Sciatic nerve (tissue), 2 donors: ENCODE measurements at places on chromosomes 4 and X.

GRCh38 chr4:15809058-15809457, 30.9 kb downstream of the CD38 start:
- no peak for DNase-seq

DNA sequence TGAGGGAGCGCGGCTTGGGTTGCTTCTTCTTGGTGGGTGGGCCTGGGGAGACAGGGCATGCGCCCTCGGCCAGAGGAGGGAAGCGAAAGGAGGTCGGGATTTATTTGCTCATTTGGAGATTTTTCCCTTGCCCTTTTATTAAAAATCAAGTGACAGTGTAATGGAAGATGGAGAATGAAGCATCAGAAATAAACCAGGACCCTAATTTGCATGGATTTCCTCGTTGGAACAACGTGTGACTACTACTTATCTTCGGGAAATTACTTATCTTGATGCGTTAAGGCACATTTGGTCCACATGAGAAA, 709 bp upstream of the CLOCK start:
- DNase-seq = no peak

DNA sequence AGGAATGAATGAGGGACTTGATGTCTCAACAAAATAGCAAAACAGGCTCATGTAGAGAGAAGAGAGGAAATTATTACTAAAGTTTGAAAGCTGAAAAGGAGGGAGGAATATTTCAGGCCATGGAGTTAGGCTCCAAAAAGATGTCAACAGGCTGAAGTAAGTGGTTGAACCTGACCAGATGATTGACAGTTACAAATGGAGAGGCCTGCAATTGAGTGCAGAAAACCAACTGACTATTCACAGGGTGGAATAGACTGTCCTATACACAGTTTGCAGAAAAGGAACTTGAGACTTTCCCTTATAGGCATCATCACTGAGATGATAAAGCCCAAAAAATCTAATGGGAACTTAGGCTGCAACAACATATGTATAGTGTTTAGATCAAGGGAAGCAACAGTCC, 233.3 kb downstream of the AR start:
- DNase-seq = no peak

GRCh38 chrX:12234534-12235329, 96.5 kb downstream of the FRMPD4 start:
- no peak for DNase-seq

DNA sequence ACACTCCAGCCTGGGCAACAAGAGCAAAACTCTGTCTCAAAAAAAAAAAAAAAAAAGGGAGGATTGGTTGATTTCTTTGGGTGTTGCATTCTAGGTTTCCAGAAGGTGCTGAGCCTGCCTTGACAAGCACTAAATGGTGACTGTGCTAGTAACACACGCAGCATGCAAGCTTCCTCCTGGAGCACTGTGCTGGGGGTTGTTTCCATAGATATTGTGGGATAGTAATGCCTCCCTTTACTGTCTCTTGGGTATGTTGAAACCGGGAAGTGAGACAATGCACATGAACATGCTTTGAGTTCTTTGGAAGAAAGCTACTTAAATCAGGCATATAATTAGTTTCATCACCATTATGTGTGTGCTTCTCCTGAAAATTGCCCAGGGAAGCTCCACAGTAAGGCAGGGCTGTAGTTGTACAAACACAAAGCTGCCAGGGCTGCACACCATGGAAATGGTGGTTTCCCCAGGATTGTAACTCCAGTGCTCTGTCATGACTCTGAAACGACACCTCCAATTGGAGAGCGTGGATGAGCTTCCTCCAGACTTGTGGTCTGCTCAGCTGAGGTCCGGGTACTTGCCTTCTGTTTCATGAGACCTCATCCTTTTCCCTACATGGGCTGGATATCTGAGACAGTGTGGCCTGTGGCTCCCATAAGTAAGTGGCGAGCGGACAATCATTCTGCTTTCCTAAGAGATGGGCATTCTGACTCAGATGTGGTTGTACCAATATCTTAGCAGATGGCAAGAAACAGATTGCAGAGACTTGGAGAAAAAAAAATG, 31.5 kb upstream of the STOX2 start:
- DNase-seq = no peak

DNA sequence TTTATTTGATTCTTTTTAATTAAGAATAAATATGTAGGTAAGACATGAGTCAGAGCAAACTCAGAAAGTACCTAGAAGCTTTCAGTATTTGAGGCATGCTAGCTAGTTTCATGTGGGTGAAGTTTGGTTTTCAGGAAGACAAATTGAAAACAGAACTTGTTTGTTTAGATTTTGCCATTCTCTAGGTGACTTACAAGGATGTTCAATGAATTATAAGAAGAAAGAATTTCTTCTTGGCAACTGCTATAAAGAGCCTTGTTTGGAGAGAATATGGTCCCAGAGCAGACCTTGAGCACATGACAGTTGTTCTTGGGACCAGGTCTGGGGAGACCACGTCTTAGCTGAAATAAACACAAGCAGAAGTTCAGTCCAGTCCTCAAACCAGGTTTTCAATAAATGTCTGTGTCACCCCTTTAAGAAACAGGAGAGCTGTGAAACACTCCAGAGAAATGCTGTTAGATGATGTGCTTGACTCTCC, 38.0 kb upstream of the IL21 start:
- DNase-seq = no peak

GRCh38 chr4:37780444-37781130, 45.9 kb upstream of the PGM2 start:
- no peak for DNase-seq

GRCh38 chr4:22217480-22217879, 268.9 kb upstream of the KCNIP4 start:
- no peak for DNase-seq

- no peak for DNase-seq
Measured at GRCh38 chr4:48588230-48589097, 98.4 kb downstream of the ZAR1 start.

DNA sequence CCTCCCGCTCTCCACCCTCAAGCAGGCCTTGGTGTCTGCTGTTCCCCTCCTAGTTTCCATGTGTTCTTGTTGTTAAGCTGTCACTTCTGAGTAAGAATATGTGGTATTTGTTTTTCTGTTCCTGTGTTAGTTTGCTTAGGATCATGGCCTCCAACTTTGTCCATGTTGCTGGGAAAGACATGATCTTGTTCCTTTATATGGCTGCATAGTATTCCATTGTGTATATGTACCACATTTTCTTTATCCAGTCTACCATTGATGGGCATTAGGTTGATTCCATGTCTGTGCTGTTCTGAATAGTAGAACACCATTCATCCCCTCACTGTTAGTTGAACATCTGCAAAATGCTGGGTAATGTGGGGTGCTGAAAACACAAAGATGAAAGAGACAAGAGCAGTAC, 222.9 kb downstream of the PALLD start:
- DNase-seq = no peak

DNA sequence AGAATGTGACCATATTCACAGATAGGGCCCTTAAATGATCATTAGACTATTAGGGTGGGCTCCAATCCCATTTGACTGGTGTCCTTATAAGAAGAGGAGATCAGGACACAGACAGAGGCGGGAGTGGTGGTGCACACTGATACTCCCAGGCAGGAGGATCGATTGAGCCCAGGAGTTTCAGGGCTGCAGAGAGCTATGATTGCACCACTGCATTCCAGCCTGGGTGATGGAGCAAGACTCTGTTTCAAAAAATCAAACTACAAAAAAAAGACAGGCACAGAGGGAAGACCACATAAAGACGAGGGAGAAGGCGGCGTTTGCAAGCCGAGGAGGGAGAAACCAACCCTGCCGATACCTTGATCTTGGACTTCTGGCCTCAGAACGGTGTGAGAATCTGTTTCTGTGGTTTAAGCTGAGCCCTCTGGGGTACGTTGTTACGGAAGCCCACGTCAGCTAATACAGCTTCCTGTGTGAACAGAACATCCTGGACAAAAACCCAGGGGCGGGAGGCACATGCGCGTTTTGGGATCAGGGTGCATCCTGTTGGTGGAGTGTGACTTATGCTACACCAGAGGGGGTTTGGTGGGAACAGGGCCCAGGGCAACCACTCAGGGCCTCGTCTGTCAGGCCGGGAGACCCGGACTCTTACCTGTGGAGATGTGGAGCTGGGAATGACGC, 211.8 kb upstream of the PSAPL1 start:
- no peak for DNase-seq

DNA sequence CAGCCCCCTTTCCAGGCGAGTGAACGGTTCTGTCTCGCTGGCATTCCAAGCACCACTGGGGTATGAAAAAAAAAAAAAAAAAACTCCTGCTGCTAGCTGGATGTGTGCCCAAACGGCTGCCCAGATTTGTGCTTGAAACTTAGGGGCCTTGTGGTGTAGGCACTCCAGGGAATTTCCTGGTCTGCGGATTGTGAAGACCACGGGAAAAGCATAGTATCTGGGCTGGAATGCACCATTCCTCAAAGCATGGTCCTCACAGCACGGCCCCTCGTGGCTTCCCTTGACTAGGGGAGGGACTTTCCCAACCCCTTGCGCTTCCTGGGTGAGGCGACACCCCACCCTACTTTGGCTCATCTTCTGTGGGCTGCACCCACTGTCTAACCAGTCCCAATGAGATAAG, 516.8 kb upstream of the FAM241A start:
- DNase-seq = no peak
